ENCODE measurements at places on chromosomes 3 and 15. TPM values are rescaled to one million over a fixed set of nuclear protein-coding genes. Genes with fewer than 3 reads are reported as not detected.

- DNase-seq: no peak
- peaks cover 10% of the 10 kb centered on the region for H3K4me1 ChIP-seq
- H3K27ac ChIP-seq: no peak overlapping the region
- no peak overlapping the region for H3K4me3 ChIP-seq
- H3K36me3 ChIP-seq: no peaks in the 10 kb centered on the region
These were observed 103.3 kb upstream of the GALNT15 start for GRCh38 chr3:16071206-16071605.

DNA sequence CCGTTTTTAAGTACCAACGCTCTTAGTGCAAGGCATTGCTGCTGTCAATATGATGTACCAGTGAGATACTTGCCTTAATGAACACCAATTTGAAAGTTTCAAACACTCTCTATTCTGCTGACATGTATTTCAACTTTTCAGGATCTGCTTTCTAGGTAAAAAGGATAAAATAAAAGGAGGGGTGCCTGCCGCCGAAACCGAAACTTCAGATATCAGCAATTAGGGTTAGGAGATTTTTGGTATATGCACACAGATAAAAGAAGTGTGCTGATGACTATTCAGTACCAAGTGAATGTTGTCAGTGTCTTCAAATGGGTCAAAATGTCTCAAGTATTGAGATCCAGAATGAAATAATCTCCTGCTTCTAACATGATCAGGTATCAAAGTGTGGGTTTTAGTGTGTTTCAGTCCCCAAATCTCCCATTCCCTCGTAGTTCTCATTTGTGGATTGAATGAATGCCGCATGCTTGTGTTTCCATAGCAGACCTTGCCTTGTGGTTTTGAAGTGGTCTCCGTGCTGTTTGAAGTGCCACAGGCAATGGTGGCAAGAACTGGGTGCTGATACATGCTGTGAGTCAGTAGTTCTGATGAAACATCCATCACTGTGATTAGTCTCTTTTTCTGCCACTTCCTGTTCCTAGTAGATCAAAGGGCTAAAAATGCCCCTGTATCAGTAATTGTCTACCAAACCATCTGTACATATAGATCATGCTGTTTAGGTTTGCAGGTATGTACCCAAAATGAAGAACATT is 22.5 kb downstream of the CHST14 start:
- H3K27ac ChIP-seq: no peak overlapping the region
- H3K4me3 ChIP-seq: no peak overlapping the region
- no peak for DNase-seq
- H3K4me1 ChIP-seq: no peaks in the 10 kb centered on the region

- H3K36me3 ChIP-seq: no peaks in the 10 kb centered on the region
- no peak overlapping the region for H3K27ac ChIP-seq
- peaks cover 5% of the 10 kb centered on the region for H3K4me1 ChIP-seq
- H3K4me3 ChIP-seq: no peak overlapping the region
- DNase-seq: no peak
These were observed 1036.6 kb downstream of the NAALADL2 start for GRCh38 chr3:175895731-175896130.

GRCh38 chr3:64728994-64729393 is 41.2 kb upstream of the ADAMTS9 start:
- no peaks in the 10 kb centered on the region for H3K27me3 ChIP-seq
- no peaks in the 10 kb centered on the region for H3K36me3 ChIP-seq
- no peak for DNase-seq
- peaks cover 63% of the 10 kb centered on the region for H3K4me1 ChIP-seq

DNA sequence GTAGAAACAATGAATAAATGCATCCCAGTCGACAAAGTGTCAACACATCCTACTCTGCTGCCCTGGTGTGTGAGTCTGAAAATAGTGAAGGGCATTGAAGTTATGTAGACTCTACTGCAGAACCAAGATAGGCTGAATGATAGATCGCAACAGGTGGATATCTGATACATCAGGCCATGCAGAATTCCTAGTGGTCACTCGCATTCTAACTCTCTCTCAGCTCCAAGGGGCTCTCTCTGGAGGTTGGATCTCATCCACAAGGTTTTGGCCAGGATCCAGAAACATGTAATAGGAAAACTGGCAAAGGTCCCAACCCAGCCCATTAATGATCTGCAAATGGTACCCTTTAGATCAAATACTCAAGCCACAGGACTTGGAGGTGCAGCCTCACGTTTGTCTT is 514.1 kb downstream of the MAGI1 start:
- no peak for DNase-seq
- no peaks in the 10 kb centered on the region for H3K36me3 ChIP-seq
- H3K4me3 ChIP-seq: no peak overlapping the region
- H3K27me3 ChIP-seq: no peaks in the 10 kb centered on the region
- no peaks in the 10 kb centered on the region for H3K4me1 ChIP-seq

DNA sequence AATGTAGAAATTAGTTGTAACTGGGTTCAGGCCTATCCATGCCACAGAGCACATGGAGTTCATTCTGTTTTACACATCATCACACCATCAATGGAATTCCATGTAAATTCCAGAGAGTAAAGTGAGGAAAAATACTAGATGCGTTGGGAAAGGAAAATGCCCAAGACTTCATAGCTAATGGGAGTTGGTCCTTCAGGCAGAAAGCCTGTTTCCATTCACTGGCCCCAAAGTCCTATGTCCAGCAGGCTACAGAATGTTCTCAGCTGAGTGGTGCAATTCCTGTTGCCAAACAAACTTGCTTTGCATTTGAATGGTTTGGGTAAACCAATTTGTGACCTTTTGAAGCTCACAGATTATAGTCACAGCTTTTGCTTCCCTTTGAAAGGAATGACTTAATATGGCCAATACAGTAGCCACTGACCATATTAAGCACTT is 164.6 kb upstream of the PFN2 start:
- no peaks in the 10 kb centered on the region for H3K27me3 ChIP-seq
- H3K36me3 ChIP-seq: no peaks in the 10 kb centered on the region
- H3K4me1 ChIP-seq: no peaks in the 10 kb centered on the region
- DNase-seq: no peak
- no peak overlapping the region for H3K4me3 ChIP-seq

DNA sequence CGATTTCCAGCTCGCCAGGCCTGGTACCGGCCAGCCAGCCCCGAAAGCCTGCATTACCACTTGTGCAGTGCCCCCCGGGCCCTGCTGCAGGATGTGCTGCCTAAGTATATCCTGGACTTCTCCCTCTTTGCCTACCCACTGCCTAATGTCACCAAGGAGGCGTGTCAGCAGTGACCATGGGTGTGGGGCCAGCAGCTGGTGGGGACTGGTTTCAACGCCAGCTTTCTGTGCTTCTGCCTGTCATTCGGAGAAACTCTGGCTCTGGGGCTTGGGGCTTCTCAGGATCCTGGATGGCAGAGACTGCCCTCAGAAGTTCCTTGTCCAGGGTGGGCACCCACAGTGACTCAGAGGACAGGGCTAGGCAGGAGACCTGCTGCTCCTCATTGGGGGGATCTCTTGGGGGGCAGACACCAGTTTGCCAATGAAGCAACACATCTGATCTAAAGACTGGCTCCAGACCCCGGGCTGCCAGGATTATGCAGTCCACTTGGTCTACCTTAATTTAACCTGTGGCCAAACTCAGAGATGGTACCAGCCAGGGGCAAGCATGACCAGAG is 1.5 kb downstream of the CHST14 start:
- H3K4me3 ChIP-seq: peak overlapping the region; percentile 99
- no peaks in the 10 kb centered on the region for H3K36me3 ChIP-seq
- peaks cover 23% of the 10 kb centered on the region for H3K4me1 ChIP-seq
- H3K27ac ChIP-seq: no peak overlapping the region

- no peaks in the 10 kb centered on the region for H3K27me3 ChIP-seq
- no peak overlapping the region for H3K4me3 ChIP-seq
- H3K36me3 ChIP-seq: no peaks in the 10 kb centered on the region
- no peak for DNase-seq
These were observed 51.2 kb upstream of the PCSK6 start for GRCh38 chr15:101540480-101541239.

- no peaks in the 10 kb centered on the region for H3K4me1 ChIP-seq
- H3K27ac ChIP-seq: no peak overlapping the region
- H3K36me3 ChIP-seq: no peaks in the 10 kb centered on the region
- no peaks in the 10 kb centered on the region for H3K27me3 ChIP-seq
- H3K4me3 ChIP-seq: no peak overlapping the region
These were observed 76.9 kb downstream of the TIMP4 start for GRCh38 chr3:12081826-12082225.

Gene HIGD2B
- not detected for total RNA-seq

Gene MED12L
- 0.27 TPM for total RNA-seq

Gene PRICKLE2
- 42.3 TPM for total RNA-seq

Gene TICRR
- not detected for total RNA-seq

Gene XCR1
- total RNA-seq: not detected

Gene PYGO1
- total RNA-seq: 14.0 TPM

Data from thoracic aorta (tissue), 2 donors.